ENCODE measurements at places on chromosomes 7 and 10.

- DNase-seq, result no peak
These were observed 297.1 kb downstream of the RNLS start for GRCh38 chr10:88286030-88286429.

- no peak for DNase-seq
These were observed 206.7 kb upstream of the POT1 start for GRCh38 chr7:125136341-125136740.

- DNase-seq, result no peak
These were observed 882.6 kb downstream of the GRM8 start for GRCh38 chr7:126370038-126370668.

DNA sequence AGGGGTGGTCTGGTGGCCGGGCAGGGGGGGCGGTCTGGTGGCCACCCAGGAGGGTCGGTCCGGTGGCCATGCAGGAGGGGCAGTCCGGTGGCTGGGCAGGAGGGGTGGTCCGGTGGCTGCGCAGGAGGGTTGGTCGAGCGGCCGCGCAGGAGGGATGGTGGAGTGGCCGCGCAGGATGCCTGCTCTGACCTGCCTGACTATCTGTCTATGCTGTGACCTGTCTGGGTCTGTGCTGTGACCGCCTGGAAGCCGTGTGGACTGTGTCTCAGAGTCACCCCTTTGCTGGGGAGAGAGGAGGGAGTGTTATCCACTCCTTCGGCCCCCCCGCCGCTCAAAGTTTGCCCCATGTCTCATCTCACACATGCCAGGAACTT is 113.2 kb downstream of the ACTR3B start:
- no peak for DNase-seq

GRCh38 chr7:155291045-155291530 is 6.6 kb upstream of the INSIG1 start:
- no peak for DNase-seq

DNA sequence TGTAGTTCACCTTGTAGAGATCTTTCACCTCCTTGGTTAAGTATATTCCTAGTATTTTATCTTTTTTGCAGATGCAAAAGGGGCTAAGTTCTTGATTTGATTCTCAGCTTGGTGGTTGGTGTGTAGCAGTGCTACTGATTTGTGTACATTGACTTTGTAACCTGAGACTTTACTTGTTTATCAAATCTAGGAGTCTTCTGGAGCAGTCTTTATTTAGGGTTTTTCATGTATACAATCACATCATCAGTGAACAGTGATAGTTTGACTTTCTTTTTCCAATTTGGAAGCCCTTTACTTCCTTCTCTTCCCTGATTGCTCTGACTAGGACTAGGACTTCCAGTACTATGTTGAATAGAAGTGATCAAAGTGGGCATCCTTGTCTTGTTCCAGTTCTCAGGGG is 33.8 kb downstream of the GPR22 start:
- DNase-seq, result no peak

- no peak for DNase-seq
These were observed 37.1 kb downstream of the STARD3NL start for GRCh38 chr7:38215115-38215514.

DNA sequence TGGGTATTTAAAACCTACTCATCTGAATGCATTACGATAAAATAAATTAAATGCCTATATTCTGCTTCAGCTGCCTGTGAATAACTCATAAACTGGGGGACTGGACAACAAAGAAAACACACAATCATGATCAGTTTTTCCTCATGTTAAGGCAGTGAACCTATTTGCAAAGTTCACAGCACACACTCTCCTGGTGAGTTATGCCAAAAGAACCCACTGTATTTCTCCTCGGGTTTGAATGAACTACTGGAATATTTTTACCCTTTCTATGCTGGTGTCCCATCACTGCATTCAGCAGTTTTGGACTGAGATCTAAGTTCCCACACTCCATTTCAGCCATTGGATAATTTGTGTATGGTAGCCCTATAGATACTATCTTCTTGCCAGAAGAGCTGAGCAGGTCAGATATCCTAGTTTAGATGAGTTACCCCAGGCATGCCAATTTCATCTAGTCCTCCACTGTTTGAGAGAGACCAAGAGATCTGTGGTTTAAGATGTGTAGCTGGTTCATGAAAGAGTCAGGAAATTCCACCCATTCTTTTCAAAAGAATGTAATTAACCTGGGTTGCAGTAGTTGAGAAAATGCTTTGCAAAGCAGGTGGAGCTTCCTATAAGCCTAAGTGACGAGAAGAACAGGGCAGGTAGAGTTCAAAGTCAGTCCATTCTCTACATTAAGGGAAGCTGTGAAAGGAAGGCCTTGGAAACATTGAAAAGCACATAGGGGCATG is 101.7 kb downstream of the PLXDC2 start:
- DNase-seq, result no peak

- DNase-seq, result no peak
These were observed 130.1 kb downstream of the NEBL start for GRCh38 chr10:20767028-20767427.

GRCh38 chr7:23108995-23109394 is 3.4 kb downstream of the KLHL7 start:
- no peak for DNase-seq

DNA sequence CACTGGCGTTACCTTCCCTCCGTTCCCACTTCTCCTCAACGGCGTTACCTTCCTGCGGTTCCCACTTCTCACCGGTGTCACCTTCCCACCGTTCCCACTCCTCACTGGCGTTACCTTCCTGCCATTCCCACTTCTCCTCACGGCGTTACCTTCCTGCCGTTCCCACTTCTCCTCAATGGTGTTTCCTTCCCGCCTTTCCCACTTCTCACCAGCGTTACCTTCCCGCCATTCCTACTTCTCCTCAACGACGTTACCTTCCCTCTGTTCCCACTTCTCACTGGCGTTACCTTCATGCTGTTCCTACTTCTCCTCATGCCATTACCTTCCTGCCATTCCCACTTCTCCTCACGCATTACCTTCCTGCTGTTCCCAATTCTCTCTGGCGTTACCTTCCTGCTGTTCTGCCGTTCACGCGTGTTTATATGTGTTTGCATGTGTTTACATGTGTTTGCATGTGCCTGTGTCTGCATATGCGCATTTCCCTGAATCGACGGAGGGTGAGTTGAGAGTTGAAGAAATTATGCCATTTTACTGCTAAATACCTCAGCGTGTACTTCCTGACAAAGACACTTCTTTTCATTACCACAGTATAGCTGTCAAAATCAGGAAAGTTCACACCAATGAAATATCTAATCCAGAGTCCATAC is 23.2 kb upstream of the CFAP46 start:
- no peak for DNase-seq

DNA sequence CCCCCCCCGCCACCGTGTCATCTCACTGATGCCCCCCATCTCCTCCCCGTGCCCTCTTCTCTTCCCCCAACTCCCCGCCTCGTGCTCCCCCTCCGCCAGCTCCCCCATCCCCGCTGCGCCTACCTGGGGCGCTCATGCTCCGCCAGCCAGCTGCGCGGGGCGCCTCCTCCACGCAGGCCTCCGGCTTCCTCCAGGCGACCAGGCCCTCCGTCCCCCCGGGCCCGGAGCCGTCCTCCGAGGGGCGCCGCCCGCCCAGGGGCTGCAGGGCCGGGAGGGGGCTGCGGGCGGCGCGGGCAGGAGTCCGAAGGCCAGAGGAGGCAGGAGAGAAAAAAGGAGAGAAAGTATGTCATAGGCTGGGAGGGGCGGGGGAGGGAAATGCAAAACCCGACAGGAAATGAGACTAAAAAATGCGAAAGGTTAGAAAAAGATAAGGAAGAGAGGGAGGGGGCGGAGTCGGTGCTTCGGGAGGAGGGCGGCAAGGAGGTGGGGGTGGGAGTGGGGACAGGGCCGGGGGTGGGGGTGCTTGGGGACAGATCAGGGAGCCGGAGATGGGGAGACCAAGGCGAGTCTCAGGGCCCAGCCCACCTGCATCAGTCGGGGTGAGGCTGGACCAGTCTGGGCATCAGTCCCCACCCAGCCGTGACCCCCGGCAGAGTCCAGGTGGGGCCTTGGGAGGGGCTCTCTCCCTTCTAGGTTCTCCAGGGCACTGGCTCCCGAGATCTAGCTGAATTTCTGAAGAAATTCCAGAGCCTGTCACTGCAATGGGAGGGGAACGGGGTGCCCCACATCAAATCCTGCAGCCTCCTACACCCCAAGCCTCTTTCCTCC is at the start of gene CARD11:
Gene CARD11, minus strand, starts transcription at position 324 of the 828 bp plus-strand sequence. CDS start 85,361 bp downstream, outside the sequence.
- no peak for DNase-seq

GRCh38 chr10:126846469-126846868 is 58.8 kb upstream of the DOCK1 start:
- DNase-seq, result no peak

- DNase-seq, result no peak
These were observed 24.6 kb downstream of the TNS3 start for GRCh38 chr7:47557317-47557693.

- DNase-seq, result no peak
These were observed 24.3 kb downstream of the NUP42 start for GRCh38 chr7:23205909-23206767.

DNA sequence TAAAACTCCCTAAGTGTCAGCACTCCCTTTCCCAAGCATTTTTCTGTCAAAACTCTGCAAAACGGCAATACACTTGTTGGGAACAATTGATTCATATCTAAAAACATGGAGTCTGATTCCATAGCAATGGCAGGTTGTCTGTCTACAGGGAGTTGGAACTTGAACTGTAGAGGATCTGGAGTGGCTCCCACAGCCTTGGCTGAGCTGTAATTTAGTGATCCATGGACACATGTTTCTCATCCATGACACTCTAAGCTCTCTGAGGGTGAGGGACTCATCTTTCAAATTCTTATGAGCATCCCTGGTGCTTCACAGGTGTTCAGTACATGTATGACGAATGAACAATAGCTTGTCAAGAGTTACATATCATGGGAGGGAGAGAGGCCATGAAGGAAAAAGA is 466.1 kb downstream of the GRID1 start:
- DNase-seq, result no peak

- no peak for DNase-seq
These were observed 58.1 kb downstream of the MDFIC start for GRCh38 chr7:114979803-114980507.

DNA sequence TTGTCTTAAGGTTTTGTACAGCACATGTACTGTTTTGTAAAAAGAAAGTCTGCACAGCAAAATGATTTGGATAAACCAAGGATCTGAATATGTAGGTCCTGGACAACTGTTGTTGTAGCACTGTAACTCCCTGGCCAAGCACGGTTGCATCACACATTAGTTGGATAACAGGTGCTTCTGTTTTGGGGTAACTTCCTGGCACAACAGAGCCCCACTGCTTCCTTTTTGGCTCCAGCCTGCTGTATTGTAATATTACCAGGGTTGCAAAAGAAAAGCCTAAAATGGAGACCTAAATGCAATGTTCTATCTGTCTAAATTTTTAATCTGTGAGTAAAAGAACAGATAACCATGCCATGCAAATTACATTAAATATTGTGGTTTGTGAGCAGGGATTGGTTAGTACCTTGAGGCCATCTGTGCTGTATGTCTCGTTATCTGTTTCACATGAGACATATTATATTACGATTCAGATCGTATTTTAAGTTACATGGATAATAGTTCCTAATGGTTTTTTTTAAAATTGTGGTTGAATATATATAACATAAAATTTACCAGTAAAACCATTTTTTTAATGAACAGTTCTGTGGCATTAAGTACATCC is 27.5 kb upstream of the WAC start:
- no peak for DNase-seq

DNA sequence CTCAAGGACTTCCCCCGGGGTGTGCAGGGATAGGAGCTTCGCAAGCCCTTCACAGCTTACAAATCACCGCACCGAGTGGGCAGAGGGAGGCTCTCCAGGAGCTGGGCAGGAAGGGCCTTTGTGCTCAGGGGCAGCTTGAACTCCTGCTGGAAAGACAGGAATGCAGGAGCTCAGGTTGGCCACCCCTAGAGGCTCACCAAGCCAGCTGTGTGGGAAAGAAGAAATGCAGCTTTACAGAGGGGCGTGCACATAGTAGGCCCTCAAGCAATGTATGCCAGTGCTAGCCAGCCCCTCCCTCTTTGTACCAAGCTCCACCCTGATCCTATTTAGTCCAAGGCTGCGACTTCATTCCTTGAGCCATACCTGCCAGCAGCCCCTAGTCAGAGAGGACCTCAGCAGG is 26.1 kb downstream of the STRA8 start:
- DNase-seq, result no peak

- no peak for DNase-seq
These were observed 5.9 kb downstream of the NACAD start for GRCh38 chr7:45082831-45083331.

Measured in NCI-H2081 treated with DMSO at 0.1 percent for 48 hours (cell line).